Stimulated activated CD4-positive, alpha-beta T cell treated with anti-CD3 and anti-CD28 coated beads, Interleukin-12 subunit alpha, Interleukin-12 subunit beta, amount 100 ng/mL, for 4 hours (primary cell): ENCODE measurements at places on chromosomes 2 and 18.
A peak's percentile ranks its signal among the peaks of the same experiment; 100 is the strongest.

- no peak for DNase-seq
Measured at GRCh38 chr2:193808877-193809276, 1614.1 kb upstream of the TMEFF2 start.

GRCh38 chr2:3076848-3077642 lies 300.6 kb downstream of the EIPR1 start:
- no peak for DNase-seq

DNA sequence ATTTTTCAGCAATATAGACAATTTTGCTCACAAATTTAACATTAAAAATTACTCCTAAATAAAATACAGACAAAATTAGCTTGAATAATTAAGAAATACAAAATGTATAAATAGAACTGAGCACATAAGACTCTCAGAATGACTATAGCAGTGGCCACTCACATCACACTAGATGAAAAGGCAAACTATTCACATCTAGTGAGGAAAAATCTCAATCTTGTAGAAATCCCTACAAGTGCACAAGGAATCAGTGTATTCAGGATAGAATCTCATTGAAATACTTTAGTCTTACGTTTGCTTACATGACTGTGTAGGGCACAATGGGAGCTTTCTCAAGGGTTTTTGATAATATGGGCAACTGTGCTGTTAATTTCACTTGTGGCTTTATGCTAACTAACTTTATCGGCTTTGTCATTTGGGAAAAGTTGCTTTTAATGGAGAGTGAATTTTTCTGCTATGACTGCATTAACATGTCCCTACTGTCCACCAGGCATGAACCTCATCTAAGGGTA lies 678.9 kb upstream of the LRRTM4 start:
- DNase-seq = no peak

- no peak for DNase-seq
Measured at GRCh38 chr2:235940330-235940729, 227.9 kb downstream of the GBX2 start.

- no peak for DNase-seq
Measured at GRCh38 chr2:220555961-220556630, 928.7 kb downstream of the SLC4A3 start.

DNA sequence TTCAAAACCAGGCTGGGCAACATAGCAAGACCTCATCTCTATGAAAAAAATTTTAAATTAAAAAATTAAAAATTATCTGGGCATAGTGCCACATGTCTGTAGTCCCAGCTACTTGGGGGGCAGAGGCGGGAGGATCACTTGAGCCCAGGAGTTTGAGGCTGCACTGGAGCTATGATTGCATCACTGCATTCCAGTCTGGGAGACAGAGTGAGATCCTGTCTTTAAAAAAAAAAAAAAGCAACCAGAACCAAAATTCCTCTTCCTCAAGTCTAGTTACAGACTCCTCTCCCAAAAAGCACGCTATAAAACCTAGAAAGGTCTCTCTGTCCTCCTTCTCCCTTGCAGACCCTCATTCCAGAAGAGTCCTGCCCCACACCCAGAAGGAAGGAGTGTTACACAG lies 23.9 kb downstream of the TNFAIP6 start:
- no peak for DNase-seq

- DNase-seq = no peak
Measured at GRCh38 chr2:37707393-37707792, 36.0 kb upstream of the CDC42EP3 start.

DNA sequence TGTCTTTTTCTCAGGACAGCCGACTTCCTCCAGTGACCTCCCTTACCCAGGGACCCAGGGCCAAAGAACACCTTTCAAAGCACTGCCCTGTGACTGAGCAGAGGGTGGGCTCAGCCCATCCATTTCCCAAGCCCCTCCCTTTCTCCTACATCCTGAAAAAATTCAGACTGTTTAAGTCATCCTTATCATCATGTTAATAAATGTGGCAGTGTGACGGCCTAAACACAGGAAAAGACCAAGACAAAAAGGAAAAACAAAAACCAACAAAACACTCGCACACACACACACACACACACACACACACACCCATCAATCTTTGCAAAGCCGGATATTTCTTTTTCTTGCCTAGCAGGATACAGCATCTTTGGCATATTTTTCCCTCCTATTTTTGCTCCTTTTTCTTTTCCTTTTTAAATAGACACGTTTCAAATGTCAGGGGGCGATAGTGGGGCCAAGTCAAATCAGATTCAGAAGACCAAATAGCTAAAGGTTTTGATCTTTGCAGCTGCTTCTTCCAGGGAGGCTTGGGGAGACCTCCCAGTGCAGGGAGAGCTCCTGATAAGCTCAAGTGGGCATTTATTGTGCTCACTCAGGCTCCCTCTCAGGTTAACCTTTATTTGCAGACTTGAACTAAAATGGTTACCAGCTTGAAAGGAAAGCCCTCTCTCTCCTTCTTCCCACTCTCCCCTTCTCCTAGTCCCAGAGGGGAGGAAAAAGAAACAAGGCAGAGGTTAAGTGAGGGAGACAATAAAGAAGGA lies 39.5 kb upstream of the NRP2 start:
- DNase-seq = no peak

- DNase-seq = no peak
Measured at GRCh38 chr2:190378880-190379237, 29.3 kb upstream of the MFSD6 start.

GRCh38 chr18:25261768-25262167 lies 90.2 kb downstream of the ZNF521 start:
- DNase-seq = no peak

GRCh38 chr2:12774395-12774727 lies 57.6 kb downstream of the TRIB2 start:
- DNase-seq = no peak

GRCh38 chr2:165697748-165698443 lies 96.2 kb downstream of the GALNT3 start:
- no peak for DNase-seq

- DNase-seq = no peak
Measured at GRCh38 chr2:118987886-118988285, 45.9 kb downstream of the MARCO start.

DNA sequence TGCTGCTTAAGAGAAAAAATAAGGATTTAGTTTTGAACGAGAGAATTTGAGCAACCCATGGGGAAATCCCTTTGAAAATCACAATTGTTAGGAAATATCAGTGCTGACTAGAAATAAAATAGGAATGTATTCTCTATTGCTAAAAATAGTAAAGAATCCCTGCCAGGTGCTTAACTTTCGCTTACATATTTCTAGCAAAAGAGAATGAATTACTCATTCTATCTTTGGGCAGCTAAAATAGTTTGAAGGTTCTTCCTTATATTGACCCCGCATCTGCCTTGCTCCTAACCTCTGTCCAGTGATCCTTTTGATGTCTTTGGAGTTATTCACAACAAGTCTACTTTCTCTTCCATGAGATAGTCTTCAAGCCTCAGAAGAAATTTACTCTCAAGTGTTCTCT lies 103.8 kb downstream of the PLCL1 start:
- no peak for DNase-seq

DNA sequence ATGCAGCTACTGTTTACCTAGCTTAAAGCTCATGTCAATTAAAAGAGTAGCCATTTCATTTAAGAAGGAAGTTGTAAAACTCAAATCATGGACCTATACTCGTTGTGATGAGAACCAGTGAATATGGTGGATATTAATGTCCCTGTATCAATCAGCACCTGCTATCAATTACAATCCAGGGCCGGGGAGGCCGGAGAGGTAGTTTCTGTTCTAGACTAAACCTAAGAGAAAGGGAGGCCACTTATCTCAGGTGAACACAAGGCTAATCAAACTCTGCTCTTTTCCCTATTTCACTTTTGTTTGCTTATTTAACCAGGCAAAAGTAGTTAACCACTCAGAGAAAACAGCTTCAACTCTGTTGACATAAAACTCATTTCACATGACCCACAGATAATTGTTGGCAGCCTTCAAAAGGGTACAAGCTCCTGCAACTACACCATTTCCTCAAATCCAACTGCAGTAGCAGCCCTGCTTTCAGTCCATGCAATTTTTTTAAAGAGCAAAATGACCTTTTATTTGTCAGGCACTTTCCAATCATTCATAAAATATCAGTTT lies 27.8 kb upstream of the SLC9A2 start:
- DNase-seq = no peak

DNA sequence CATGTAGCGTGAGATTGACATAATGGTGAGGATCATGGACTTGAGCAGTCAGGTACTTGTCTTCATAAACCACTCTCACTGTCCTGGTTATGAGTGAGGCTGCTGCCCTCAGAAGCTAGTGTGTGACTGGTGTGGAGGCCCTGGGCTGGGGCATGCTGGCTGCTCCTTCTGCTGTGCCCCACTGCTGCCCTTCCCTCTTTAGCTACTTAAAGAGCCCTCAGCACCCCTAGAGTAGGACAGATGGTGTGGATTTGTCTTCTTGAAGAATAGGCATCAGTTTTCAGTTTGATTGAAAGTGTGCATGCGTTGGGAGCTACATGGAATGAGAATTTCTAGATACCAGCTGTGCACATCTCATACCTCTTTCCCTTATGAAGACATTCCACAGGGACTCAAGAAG lies 15.4 kb downstream of the CPLX4 start:
- no peak for DNase-seq

GRCh38 chr18:3354506-3354905 lies 92.6 kb downstream of the MYL12B start:
- DNase-seq = no peak

DNA sequence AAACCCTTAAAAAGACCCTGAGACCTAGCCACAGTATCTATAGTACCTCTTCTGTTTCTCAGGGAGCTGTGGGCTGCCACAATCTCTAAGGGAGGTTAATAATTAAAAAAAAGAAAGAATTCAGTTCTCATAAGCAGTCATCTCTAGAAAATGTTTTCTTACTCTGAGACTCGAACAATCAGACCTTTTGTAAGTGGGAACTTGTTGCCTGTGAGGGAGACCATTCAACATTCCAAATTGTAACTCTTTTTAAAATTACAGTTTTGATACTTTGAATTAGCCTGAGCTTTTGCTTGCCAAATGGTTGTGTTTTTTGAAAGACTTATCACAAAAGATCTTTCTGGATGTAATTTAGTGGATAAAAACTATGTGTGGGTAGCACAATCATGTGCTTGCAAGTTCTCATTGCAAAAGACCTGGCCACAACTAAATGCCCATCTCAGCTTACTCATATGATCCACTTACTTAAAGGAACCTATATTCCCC lies 33.3 kb downstream of the IL1R2 start:
- no peak for DNase-seq

- DNase-seq = no peak
Measured at GRCh38 chr2:60957643-60958042, 59.9 kb upstream of the PEX13 start.

DNA sequence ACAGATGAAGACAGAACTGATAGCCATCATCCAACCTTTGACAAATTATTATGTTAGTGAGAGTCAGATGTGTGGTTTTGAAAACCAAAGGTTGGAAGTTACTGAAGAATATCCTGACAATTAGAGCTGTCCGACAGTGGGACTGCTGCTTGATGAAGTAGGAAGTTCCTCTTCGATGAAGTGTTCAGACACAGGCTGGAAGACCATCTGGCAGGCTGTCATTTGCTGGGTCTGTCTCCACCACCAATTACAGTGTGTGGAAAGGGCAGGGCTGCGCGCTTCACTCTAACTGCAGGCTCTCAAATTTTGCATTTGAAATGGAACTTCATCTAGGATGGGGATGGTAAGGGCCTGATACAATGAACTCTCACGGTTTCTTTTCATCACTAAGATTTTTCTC lies 313.8 kb downstream of the PIK3C3 start:
- DNase-seq = no peak

DNA sequence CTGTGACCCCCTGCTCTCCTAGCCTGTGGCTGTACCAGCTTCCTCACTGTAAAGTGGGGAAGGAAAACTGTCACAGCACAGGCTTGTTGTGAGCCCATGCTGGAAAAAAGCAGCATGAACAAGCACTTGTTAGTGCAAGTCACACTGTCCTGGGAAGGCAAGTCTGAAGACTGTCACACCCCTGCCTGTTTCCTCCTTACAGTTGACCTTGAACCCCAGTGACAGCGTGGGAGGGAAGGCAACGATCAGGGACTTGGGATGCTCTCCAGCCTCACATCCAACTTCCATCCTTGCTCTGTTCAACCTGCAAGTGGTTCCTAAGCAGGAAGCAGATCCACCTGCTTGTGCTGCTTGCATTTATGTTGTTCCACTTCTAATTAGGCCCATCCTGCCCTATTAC lies 311.3 kb upstream of the KLHL29 start:
- DNase-seq = no peak

DNA sequence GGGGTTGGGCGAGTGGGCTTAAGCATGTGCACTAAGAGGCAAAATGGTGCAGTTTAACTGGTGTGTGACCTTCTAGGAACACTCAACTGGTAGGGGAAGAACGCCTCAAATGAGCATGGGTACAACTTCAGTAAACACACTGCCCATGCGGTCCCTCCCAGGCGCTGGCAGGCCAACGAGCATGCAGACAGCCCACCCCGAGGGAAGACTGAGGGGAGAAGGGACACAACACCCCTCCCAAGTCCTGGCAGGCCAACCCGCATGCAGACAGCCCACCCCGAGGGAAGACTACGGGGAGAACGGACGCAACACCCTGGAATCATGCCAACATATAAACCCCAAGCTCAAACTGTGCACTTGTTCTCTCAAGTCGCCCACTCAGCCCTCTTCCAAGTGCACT lies 456.0 kb downstream of the FBXO15 start:
- no peak for DNase-seq

GRCh38 chr2:16055848-16056580 lies 115.7 kb downstream of the MYCN start:
- no peak for DNase-seq

DNA sequence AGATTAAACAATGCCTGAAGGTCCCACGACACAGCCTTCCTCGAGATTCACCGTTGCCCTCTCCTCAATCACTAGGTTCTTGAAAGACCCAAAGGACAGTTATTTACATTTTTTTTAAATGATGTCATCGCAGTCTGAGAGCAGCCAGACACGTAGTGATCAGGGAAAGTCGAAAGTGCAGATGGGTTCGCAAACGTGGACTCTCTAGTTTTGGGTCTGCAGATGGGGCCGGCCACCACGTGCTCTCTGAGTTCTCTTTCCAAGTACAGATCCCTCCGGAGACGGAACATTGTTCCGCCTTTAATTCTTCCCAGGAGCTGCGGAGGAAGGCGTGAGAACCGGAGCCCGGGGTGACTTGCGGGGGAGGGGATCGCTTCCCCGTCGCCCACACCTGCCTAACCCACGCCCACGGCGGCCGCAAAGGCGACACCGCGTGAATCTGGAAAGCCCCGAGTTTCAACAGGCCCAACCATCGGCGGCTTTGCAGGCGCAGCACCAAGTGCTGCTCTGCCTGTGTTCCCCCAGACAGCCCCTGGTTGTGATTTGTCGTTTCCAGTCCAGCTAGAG lies 54.3 kb downstream of the PKDCC start:
- DNase-seq = peak; percentile 81

DNA sequence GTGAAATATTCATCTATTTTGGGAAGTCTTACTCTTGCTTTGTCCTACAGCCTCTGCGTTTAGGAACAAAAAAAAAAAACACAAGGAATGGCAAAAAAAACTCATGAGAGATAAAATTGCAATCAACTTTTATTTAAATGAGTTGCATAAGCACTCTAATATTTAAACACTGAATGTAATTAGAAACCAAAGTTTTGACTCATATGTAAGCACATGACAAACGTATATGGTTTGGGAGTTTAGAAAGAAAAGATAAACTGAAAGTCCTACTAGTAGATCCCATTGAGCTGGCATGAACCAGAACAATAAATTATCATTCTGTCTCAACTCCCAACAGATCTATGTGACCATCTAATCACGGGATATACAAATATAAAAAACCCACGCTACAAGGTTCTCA lies 44.8 kb downstream of the REV1 start:
- DNase-seq = no peak
